AG09309 (cell line): ENCODE measurements at places on chromosomes 5 and 9.

- no peak for DNase-seq
These were observed 27.7 kb upstream of the TAS2R1 start for GRCh38 chr5:9657819-9658218.

GRCh38 chr5:129199308-129199707 lies 104.8 kb downstream of the ISOC1 start:
- DNase-seq = no peak

- no peak for DNase-seq
These were observed at the start of gene CD14 for GRCh38 chr5:140633021-140633471. TSS of gene CD14 (minus strand) at chr5:140633175. CDS start at chr5:140633071, 104 bp downstream.

DNA sequence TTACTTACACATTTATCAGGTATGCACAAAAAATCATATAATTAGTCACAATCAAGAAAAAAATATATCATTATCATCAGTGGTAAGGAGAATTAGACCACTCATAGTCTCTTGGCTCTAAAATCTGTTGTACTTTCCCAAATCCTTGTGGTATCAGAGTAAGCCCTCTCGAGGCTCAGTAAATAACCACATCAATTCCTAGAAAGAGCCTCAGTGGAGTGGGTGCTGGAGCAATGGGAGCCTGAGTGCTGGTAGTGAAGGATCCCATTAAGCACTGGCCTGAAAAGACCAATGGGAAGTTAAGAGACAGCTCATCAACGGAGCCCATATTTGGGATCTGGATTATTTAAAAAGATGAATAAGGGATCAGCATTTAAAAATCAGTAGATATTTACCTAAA lies 130.3 kb upstream of the EFNA5 start:
- DNase-seq = no peak

DNA sequence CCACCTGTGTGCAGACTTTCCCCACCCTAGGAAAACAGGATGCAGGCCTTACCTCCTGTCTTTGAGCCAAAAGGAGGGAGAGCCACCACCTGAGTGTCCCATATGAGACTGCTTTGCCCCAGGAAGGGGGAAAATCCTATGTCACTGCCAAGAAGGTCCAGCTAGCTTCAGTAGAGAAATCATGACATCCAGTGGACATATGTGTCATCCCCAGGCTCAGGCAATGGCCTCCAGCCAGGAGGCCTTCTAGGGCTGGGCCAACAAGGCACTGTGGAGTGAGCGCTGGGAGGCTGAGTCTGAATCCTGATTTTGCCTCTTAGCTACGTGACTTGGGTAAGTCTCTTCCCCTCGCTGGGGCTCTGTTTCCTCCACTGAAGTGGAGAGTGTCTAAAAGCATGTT lies 60.2 kb downstream of the SMIM23 start:
- DNase-seq = no peak

DNA sequence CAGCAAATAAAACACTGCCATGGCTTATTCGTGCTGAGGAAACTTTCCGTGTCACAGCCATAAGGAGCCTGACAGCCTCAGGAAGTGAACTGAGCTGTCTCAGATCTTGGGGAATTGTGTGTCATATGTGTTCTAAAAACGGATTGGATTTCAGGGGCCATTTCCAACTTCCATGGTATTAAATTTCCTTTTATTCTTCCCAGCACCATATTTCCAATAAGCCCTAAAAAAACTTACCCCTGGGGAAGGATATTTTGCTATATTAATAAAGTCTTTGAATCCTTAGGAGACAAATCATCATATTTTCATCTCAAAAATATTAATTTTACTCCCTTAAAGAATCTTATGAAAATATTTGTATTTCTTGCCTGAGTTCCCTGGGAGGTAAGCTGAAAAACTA lies 93.9 kb downstream of the LHFPL2 start:
- DNase-seq = no peak

DNA sequence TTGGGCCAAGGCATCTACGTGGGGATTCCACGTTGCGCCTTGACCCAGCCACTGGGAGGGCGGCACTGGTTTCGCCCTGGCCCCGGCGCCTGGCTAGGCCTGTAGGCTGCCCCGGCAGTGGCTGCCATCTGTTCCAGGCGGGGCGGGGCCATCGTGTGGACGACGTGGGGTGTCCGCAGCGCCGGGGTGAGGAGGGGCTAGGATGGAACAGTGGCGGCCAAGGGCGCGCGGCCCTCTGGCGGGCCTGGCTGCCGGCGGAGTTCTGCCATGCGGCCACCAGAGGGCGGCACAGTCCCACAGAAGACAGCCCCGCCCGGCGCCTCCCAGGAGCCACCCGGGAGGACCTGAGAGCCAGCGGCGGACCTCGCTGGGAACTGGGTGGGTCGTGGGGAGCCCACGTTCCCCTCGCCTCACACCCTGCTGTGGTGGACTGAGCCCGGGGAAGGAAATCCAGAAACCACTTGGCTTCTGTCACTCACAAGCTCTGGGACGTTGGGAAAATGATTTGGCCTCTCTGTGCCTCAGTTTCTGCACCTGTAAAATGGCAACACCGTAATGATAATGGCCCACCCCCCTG lies 22.6 kb upstream of the RAPGEF1 start:
- no peak for DNase-seq

- no peak for DNase-seq
These were observed 108.4 kb downstream of the GHR start for GRCh38 chr5:42531611-42532010.

DNA sequence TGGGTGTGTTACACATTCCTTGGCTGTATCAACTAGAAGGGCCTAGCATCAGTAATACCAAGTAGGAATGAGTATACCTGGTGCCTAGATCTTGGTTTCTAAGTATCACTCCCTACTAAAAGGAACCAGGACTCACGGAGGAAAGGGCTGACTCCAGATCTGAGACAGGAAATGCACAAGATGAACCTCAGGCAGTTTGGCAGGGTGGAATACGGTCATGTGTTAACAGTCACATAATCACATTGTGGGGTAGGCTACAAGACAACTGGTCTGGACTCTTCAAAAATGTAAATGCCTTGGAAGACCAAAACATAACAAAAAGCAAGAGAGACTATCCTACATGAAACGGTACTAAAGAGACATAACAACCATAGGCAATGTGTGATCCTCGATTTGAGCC lies 158.8 kb downstream of the CRB2 start:
- DNase-seq = no peak

DNA sequence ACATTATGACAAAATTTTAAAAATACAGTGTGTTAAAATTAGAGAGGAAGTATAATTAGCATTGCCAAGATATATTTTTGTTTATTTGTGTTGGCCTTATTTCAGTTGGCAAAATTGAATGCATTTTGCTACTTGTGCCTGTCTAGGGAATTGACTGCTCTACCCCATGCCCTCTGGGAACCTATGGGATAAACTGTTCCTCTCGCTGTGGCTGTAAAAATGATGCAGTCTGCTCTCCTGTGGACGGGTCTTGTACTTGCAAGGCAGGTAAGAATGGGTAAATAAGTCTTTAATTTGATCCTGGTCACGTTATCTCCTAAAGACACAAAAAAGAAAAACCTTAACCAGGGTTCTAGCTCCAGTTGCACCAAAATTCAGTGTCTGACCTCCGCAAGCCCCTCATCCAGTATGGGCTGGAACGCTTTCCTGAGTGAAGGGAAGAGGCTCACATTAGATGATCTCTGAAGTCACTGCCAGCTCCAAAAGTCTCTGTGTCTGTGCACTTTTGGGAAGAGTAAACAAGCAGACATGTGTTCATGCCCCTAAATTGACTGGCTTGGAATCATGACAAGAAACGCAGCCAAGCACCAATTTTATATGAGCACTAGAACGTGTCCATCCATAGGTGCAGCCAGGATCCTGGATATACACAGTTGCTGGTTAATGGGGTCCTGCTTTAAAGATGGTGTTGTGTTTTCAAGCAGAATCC lies 98.3 kb upstream of the PRRC1 start:
- DNase-seq = no peak

GRCh38 chr9:37062336-37062735 lies 28.3 kb upstream of the PAX5 start:
- no peak for DNase-seq

GRCh38 chr9:126504086-126504976 lies 109.4 kb upstream of the LMX1B start:
- DNase-seq = no peak

- DNase-seq = no peak
These were observed 102.2 kb upstream of the SPRY4 start for GRCh38 chr5:142427015-142427364.

- no peak for DNase-seq
These were observed 100.3 kb upstream of the SPIN1 start for GRCh38 chr9:88287972-88288371.

- DNase-seq = no peak
These were observed 8.9 kb downstream of the RAB24 start for GRCh38 chr5:177294632-177295031.

DNA sequence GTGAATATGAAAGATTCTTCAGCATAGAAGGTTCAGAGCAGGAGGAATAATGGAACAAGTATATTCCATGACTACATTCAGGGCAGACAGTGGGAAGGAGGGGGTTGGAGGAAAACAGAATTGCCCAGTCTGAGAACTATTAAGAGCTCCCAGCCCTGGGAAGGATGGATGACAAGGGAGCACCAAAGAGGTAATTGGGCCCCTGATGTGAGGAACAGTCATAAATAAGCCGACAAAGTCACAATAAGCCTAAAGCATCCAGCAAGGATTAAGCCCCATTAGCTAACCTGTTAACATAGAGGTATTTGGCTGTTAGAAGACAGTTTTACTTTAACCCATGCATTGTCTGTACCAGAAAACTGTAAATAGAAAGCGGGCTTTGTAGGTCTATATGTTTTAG lies 348.7 kb upstream of the SEMA6A start:
- DNase-seq = no peak

DNA sequence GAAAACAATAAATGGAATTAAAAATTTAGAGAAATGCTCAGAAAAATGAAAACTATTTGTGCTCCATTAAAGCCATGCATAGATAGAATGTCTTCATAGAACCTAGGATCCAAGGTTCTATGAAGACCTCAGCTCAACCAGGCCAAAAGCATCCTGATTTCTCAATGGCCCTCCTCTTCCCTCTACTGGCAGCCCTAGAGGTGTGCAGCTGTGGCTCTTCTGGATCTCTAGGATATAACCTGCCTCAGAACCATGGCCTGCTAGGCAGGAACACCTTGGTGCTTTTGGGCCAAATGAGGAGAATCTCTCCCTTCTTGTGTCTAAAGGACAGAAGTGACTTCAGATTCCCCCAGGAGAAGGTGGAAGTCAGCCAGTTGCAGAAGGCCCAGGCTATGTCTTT lies 15.1 kb downstream of the IFNA1 start:
- DNase-seq = no peak

DNA sequence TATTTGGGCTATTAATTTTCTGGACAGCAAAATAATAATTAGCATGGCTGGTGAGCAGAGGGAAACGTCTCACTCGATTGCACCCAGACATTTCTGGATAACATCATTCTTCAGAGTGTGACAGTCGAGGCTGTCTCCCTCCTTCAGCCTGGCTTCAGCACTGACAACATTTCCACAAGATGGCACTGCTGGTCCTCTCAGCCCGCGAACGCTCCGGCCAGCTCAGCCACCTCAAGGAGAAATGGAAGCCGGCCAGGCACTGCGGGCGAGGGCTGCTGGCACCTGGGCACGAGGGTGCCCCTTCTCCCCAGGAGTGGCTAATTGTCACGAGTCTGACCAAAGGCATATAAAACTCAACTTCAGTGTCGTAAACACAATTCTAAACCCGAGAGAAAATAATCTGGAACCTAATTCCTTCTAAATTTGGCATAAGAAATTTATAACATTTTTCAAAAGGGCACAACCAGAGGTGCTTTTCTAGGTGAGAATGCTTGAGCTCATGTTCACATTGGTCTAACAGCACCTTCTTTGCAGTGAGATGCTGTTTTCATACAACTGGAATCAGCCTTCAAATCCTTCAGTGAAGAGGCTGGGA lies 65.9 kb downstream of the DAP start:
- DNase-seq = no peak

DNA sequence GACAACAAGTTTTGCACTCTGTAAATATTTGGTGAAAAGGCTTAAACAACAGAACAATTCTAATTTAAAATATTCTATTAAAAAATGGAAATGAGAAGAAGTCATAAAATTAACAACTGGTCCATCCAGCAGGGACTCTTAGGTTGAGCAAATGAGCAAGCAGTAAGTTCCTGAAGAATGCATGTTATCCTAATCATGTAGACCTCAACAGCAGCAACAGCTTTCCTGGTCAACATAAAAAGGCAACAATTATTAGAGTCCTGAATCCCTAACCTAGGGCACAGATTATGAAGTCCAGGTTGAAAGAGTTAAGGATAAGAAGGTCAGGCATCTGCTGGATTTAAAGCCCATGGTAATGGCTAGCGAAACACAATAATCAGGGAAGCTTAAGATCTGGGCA lies 120.9 kb downstream of the SSBP2 start:
- DNase-seq = no peak

DNA sequence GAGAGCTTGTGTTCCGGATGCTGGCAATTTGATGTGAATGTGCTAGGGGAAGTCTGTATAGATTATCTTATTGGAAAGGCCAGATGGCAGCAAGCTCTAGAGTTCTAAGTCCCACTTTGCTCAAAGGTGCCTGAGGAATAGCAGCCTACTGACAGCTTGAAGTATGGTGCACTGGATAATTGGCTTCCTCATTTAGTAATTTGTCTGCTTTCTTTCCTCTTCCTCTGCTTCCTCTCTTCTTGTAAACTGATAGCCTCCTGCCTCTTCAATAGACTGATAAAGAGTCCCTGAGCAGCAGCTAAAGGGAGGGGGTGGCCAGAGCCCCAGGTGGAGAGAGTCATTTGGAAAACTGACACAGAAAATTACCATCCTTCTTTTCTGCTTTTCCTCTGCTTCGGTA lies 177.3 kb downstream of the FGF1 start:
- no peak for DNase-seq

GRCh38 chr5:81965524-81965923 lies 6.3 kb upstream of the ATG10 start:
- no peak for DNase-seq

- DNase-seq = no peak
These were observed 568.9 kb downstream of the DMRTA1 start for GRCh38 chr9:23015557-23015956.

DNA sequence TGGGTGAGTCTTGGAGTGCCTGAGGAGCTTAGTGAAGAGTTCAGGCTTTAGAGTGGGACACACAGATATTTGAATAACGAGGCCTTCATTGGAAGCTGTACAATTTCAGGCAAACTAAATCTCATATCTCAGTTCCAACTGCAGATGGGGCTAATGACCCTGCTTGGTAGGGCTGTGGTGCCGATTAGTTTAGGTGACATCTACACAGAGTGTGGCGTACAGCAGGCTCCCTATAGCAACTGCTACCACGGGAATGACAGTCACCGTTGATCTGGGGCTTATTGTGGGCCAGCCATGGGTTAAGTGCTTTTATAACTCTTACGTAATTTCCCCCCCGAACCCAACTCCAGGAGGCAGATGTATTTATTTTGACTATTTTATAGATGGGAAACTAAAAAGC lies 70.8 kb downstream of the FAT2 start:
- DNase-seq = no peak

- DNase-seq = no peak
These were observed 302.7 kb upstream of the RFX3 start for GRCh38 chr9:3828495-3828894.

DNA sequence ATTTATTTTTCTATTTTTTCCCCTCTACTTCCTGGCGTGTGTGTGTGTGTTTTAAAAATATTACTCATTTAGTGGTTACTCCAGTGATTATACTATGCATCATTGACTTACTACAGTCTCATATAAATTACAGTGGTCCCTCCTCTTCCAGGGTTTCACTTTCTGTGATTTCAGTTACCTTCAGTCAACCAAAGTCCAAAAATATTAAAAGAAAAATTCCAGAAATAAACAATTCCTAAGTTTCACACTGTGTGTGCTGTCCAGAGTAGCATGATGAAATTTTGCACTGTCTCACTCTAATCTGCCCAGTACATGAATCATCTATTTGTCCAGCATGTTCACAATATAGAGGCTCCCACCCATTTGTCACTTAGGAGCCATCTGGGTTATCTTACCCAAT lies 47.4 kb upstream of the CCDC112 start:
- DNase-seq = peak; percentile 37
